ACHN (cell line): ENCODE measurements at places on chromosomes 12 and 14.

DNA sequence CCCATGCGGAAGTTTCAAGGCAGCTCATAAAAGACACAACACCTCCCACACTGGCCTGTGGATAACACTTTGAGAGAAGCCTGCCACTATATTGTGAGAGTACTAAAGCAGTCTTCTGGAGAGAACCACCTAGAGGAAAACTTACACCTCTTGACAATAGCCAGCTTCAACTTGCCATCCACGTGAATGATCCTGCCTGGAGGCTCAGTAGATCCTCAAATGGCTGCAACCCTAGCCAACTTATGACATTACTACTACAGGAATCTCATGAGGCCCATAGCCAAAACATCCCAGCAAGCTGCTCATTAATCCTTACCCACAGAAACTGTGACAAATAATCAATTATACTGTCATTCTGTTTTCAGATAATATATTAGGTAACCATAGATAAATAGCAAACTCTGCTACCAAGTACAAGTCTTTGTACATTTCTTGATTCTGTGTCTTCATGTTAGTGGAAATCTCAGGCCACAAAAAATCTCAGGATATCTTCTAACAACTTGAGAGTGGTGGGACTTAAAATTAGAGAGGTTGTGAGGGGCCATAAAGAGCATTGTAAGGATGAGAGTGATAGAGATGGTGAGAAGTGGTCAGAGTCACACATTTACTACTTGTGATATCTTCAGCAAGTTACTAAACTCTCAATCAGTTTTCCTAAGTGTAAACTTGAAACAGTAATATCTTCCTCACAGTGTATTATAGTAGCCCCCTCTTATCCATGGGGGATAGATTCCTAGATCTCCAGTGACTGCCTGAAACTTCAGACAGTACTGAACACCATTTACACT is 368.0 kb downstream of the C12orf50 start:
- no peak for DNase-seq

- no peak for DNase-seq
Measured at GRCh38 chr14:34548472-34548981, 9.0 kb upstream of the EAPP start.

DNA sequence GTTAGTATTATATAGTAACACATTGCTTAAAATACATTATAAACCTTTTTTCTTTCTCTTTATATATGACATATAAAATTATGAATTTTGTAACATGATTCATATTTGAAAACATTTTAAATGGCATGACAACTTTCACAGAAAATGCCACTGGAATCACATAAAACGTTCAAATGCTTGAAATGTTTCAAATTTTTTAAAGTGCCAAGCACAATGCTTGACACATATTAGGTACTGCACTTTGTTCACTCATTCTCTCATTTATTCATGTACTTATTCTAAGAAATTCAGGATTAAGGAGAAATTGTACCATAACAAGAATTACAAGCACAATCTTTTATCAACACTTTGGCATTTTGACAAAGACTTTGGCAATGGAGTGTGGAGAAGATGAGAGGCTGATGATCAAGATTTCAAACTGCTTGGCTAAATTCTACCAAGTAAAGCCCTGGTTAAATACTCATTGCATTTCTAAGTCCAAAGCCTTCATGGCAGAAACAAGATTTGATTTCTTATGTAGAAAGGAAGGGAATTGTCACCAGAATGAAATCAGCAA is 232.2 kb downstream of the C12orf50 start:
- DNase-seq: peak; percentile 39

GRCh38 chr12:87841935-87842334 is 187.3 kb downstream of the C12orf50 start:
- no peak for DNase-seq

- DNase-seq: no peak
Measured at GRCh38 chr14:65255583-65256461, 153.5 kb upstream of the MAX start.

- no peak for DNase-seq
Measured at GRCh38 chr14:97432586-97432985, 635.4 kb downstream of the VRK1 start.

DNA sequence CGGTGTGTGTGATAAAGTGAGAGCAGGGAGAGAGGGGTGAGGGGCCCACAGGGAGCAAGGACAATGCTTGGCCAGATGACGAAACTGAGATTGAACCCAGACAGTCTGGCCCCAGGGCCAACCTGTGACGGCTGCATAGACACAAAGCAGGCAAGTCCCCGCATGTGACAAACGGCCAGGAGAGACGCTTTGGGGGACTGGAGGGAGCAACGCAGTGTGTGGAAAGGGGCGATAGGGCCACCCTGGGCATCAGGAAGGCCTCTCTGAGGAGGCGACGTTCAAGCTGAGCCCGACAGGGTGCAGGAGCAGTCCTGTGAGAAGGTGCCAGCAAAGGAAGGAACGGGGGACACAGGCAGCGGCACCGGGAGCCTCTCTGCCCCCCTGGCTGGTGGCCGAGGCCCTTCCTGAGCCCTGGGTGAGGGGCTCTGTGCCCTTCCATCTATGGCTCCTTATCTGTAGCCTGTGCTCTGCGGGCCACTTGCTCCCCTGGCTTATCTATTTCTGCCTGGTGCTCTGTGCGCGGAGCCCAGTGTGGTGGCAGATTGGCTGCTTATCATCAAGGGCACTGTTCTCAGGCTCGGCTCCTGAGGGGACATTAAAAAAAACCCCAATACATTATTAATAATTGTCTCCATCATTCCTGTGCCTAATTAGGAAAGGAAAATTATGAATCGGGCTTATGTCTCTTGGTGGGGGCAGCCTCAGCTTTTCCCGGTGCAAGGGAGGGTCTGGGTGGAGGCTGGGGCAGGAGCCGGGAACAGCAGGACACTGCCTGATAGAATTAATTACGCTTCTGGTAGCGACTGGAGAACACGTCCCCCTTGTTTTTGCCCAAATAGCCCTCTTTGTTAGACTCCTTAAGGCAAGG is 39.8 kb downstream of the PRIMA1 start:
- no peak for DNase-seq

DNA sequence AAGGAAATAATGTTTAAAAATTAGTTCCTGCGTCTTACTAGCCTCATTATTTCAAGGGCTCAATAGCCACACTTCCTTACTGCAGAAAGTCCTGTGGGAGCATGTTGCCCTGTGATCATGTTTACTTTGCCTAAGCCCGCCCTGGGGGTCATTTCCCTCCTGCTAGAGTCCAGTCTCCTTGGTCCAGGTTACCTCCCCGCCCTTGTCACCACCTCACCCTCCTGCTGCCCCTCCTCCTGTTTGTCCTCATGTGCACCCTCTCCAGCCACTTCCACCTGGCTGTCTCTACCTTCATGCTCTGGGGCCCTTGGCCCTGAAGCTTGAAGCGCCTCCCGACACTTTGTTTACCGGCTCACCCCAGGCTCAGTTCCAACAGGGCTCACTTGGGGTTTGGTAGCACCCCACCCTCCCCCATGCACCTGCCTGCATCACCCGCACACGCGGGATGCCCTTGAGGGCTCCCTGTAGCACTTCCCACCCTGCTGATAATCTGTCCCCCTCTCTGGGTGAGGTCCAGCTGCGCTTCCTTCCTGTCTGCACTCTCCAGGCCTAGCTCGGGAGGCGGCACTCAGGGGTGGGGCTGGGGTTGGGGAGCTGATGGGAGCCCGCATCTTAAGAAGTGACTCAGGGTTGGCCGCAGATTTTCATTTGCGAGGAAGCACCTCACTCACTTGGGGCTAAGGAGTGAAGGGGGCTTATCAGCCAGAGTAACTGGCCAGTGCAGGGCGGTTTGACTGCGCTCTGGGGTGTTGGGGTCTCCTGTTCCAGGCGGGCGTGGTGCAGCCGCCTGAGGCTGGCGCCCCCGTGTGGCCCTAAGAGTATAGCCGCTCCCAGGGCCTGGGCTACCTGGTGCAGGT is 40.1 kb downstream of the SMIM41 start:
- DNase-seq: peak; percentile 30

DNA sequence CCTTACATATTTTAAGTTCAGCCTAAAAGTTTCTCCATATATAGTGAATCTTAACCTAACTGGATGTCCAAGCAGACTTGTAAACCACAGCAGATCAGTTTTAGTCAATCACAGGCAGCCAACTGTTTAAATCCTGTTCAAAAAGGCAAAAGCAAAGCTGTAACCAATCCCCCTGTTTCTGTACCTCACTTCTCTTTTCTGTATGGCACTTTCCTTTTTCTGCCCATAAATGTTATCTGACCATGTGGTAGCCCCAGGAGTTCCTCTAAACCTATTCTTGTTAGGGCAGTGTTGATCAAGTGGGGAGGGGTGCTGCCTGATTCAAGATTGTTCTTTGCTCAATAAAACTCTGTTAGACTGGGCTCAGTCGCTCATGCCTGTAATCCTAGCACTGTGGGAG is 8.5 kb upstream of the DACT1 start:
- DNase-seq: no peak

GRCh38 chr12:93743229-93743998 is 66.2 kb downstream of the CRADD start:
- DNase-seq: no peak

- DNase-seq: no peak
Measured at GRCh38 chr12:91073426-91073825, 15.6 kb upstream of the KERA start.

DNA sequence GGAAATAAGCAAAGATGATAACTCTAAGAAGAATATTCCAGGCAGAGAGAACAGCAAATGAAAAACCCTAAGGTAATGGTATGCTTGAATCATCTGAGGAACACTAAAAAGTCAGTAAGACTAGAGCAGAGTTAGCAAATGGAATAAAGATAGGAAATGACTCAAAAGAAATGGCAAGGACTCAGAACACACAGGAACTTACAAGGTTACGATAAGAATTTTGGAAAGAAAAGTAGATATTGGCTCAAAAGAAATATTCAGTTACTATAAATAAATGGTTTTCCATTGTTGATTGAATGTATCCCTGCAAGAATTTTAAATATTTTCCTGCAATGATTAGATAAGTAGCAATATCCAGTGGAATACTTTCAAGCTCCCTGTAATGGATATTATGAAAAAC is 705.8 kb downstream of the C12orf50 start:
- DNase-seq: no peak

- peak; percentile 41 for DNase-seq
Measured at GRCh38 chr14:91244501-91244901, at the start of gene GPR68. GPR68 (minus strand) TSS chr14:91244704; CDS start chr14:91235050, 9,654 bp downstream.

GRCh38 chr12:101485021-101485420 is 9.9 kb downstream of the SPIC start:
- no peak for DNase-seq
